ENCODE measurements at places on chromosomes 12 and 14.

GRCh38 chr12:24960222-24960855 is 11.4 kb upstream of the BCAT1 start:
- no peak for DNase-seq

GRCh38 chr12:70733385-70733784 is 96.2 kb upstream of the PTPRB start:
- DNase-seq, result peak; percentile 26

DNA sequence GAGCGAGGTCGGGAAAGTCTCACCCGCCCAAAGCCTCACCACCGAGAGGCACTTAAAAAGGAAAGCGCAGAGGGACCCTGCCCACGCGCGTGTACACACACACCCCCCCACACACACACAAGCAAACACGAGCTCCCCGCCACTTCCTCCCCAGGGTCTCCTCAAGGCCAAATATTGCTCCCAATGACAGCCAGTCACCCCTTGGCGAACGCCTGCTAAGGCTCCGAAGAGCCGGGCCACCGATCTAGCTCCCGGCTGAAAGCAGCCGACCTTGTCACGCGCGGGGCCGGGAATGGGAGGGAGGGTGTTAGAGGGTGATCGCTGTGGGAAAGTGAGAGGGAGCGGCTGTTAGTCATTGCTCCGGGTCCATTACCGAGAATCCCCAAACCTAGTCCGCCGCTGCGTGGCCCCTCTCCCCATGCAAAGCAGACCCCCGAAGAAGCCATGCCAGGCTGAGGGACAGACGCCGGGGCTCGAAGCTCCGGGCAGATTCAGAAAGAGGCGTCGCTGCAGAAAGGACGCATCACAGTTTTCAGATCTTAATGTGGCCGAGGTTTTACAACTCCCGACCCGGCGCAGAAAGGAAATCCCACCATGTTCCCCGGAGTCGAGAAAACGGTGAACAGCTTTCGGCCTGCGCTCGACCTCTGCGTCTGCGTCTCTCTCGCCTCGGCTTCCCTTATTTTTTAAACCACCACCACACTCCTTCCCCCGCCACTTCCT is 2.6 kb downstream of the BMP4 start:
- no peak for DNase-seq

DNA sequence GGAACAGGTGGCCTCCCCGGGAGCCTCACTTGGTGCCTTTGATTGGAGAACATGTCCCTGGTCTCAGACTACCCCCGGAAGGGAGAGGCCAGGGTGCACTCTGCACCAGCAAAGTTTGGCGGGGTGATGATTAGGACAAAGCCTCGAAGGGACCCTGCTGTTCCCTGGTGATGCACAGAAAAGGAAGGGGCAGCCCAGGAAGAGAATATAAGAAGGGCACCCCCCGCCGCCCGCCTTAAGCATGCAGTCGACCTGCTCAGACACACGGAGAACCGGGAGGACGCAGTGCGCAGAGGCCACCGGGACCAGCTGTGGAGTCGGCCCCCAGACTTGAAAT is 6.9 kb downstream of the SCARB1 start:
- no peak for DNase-seq

- DNase-seq, result no peak
These were observed 4.4 kb downstream of the AVIL start for GRCh38 chr12:57813971-57814772.

DNA sequence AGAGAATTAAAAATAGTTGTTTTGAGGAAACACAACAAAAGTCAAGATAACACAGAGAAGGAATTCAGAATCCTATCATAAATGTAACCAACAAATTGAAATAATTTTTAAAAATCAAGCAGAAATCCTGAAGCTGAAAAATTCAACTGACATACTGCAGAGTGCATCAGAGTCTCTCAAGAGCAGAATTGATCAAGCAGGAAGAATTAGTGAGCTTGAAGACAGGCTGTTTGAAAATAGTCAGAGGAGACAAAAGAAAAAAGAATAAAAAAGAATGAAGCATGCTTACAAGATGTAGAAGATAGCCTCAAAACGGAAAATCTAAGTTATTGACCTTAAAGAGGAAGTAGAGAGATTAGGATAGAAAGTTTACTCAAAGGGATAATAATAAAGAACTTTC is 65.8 kb upstream of the PPP2R5C start:
- no peak for DNase-seq

DNA sequence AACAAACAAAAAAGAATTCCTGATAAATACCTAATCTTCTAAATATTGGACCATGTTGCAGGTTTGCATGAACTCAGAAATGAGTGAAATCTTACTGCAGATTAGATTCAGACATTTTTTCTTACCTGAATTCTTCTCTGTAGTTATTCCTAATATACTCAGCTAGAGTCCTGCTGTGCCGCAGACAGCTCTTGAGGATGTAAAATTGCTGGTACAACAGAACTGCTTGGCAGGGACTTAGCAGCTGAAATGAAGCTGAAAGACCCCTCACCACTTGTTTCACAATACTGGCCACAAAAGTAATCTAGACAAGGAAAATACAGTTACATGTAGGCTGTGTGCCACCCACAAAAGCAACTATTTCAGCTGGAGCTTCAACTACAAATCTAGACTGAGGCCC is 48.3 kb upstream of the KICS2 start:
- no peak for DNase-seq

DNA sequence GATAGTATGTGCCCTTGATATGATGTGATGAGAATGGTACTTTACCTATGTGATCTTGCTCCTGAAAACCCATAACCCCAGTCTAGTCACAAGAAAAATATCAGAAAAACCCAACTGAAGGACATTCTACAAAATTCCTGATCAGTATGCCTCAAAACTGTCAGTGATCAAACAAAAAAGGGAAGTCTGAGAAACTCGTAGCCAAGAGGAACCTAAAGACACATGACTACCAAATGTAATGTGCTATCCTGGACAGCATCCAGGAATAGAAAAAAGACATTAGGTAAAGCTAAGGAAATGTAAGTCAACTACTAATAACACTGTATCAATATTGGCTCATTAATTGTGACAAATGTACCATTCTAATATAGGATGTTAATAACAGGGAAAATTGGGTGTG is 4.1 kb upstream of the WIF1 start:
- no peak for DNase-seq

- no peak for DNase-seq
These were observed 66.5 kb downstream of the TRIM9 start for GRCh38 chr14:51028361-51028760.

- no peak for DNase-seq
These were observed 38.4 kb downstream of the ZFHX2 start for GRCh38 chr14:23513005-23513817.

DNA sequence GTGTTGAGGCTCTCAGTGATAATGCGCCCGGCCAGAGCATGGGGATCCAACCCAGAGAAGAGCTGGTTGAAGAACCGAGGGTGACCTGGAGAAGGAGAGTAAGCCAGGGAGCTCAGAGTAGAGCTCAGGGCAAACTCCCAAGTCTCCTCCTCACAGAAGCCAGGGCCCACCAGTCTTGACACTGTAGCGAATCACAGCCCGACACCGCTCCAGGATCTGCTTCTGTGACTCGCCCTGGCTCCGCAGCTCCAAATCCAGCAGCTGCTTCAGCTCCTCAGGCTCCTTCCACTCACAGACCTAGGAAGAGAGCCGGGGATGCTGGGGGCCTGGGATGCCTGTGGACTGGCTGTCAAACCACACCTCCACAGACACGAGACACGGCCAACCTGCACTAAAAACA is 8.2 kb upstream of the ZNF740 start:
- DNase-seq, result no peak

DNA sequence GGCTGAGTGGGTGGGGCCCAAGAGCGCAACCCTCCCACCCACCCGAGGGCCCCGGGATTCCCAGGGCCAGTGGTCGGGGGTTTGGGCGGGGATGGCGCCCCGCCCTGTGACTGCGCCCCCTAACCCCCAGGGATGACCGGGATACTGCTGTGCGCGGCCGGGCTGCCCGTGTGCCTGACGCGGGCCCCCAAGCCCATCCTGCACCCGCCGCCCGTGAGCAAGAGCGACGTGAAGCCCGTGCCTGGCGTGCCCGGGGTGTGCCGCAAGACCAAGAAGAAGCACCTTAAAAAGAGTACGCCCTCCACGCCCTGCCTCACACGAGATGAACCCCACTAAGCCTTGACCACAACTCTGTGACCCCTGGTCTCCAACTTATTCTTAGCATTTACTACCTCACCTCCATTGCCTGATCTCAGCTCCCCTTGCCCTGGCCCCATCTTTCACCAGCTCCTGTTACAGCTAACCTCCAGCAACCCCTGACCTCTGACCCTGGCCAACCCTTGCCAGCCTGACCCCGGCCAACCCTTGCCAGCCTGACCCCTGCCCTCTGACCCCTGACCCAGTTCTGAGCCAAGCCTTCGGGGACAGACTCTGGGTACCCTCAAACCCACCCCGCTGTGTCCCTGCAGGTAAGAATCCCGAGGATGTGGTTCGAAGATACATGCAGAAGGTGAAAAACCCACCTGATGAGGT is 37.0 kb downstream of the DTX1 start:
- no peak for DNase-seq

GRCh38 chr14:60632777-60633176 is 16.5 kb downstream of the SIX1 start:
- DNase-seq, result no peak

- DNase-seq, result no peak
These were observed 152.4 kb downstream of the TSPAN9 start for GRCh38 chr12:3229577-3229976.

GRCh38 chr14:45716572-45716971 is 463.6 kb upstream of the MIS18BP1 start:
- no peak for DNase-seq

GRCh38 chr12:52327052-52327829 is 6.0 kb upstream of the KRT83 start:
- peak; percentile 69 for DNase-seq

DNA sequence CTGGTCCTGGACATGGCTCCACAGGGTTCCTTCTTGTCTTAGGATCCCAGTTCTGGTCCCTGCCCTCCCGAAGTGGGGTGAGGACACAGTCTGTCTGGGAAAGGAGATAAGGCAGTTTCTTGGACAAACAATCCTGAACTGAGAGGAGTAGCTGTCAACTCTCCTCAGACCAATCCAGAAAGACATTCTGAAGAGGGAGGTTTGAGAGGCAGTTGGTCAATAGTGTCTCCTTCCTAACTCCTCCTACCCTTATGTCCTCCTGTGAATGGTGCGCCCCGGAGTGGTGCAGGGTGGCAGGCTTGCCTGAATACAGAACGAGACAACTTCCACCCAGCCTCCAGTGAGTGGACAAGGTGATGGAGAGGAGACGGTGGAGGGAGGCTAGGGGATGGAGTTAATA is 15.4 kb upstream of the ASIC1 start:
- DNase-seq, result no peak

- no peak for DNase-seq
These were observed 209.5 kb downstream of the ANO6 start for GRCh38 chr12:45425426-45425825.

DNA sequence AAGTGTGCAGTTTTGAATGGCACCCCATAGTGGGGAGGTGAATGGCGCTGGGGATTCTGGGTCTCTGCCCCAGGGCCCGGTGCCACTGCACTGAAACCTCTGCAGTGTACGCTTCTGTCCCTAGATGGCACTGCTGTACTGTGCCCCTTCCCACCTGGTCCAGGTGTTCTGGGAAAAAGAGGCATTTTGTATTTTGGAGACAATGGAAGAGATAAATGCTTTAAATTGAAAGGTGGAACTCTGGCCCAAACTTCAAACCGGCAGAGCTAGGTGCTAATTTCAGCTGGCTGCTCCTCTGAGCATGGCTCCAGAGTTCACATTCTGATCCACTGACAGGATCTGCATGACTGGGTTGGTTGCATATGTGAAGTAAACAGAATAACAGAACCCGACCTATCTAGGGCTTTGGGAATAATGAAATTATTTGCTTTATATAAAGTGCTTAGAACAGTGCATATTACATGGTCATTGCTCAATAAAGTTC is 52.2 kb downstream of the KRT80 start:
- DNase-seq, result no peak

DNA sequence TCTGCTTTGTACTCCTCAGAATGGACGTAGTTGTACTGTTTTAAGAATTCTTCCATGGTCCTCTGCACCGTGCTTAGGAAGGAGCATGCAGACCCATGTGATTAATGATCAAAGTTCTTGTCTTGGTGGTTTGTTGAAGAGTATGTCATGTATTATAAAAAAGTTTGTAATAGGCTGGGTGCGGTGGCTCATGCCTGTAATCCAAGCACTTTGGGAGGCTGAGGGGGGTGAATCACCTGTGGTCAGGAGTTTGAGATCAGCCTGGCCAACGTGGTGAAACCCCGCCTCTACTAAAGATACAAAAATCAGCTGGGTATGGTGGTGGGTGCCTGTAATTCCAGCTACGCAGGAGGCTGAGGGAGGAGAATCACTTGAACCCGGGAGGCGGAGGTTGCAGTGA is 61.8 kb upstream of the RTL1 start:
- no peak for DNase-seq

DNA sequence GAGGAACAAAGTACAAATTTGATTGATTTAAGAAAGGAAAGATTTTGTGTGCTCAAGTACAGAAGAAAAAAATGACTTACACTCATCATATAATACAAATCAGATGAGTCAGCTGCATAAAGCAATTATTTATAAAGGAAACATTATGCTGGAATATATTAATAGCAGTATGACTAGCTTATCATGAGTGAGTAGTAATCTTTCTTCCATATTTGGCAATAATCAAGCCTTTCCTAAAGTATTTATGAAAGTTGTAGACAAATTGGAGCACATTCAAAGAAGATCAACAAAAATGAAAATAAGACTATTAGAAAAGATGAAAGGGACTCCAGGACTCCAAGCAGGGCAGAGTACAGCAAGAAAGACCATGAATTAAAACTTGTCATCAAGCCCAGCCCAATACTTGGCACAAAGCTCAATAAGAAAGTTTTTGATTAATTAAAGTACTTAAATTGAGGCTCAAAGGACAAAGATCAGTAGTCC is 32.8 kb downstream of the CCER1 start:
- no peak for DNase-seq

GRCh38 chr14:71478542-71478941 is 453.7 kb upstream of the RGS6 start:
- no peak for DNase-seq

DNA sequence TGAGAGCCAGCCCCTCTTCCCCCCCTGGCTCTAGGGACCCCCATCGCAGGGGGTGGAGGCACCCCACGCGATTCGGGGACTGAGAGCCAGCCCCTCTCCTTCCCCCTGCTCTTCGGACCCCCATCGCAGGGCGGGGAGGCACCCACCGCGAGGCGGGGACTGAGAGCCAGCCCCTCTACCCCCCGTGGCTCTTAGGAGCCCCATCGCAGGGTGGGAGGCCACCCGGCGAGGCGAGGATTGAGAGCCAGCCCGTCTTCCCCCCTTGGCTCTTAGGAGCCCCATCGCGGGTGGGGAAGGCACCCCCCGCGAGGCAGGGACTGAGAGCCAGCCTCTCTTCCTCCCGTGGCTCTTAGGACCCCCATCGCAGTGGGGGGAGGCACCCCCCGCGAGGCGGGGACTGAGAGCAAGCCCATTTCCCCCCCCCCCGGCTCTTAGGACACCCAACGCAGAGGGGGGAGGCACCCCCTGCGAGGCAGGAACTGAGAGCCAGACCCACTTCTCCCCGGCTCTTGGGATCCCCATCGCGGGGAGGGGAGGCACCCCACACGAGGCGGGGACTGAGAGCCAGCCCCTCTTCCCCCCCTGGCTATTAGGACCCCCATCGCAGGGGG is 45.6 kb downstream of the DDX11 start:
- DNase-seq, result no peak

Measured in GM12891 (cell line).